ENCODE measurements at places on chromosomes 6 and 20.

GRCh38 chr20:58650181-58650775 lies 805 bp upstream of the STX16 start:
- peak; percentile 19 for DNase-seq

DNA sequence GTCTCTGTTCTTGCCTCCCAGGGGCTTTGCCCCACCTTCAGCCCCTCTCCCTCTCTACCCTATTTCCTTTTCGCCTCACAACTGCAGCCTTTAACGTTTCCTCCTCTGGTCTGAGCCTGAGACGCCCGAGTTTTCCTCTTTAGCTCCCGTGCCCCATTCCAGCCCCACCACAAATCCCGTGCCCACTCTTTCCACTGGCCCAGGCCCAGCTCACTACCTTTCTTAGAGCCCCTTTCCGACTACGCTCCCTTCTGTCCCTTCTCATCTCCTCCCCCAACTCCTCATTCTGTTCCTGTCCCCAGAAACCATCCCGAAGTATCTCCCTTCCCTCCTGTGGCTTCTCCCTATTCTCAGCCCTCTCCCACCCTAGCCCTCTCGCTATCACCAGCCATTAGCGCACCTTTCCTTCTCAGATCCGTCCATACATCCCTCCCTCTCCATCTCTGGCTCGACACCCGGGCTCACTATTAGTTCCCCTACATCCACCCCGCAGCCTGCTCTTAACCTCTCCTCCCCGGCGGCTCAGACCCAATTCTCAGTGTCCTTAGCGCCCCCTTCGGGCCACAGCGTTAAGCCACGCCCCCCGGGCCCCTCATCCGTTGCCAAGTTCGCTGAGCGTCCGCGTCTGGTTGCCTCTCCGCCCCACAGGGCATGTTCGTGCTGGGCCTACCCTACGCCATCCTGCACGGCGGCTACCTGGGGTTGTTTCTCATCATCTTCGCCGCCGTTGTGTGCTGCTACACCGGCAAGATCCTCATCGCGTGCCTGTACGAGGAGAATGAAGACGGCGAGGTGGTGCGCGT lies 2.7 kb downstream of the SLC32A1 start:
- peak; percentile 26 for DNase-seq

- DNase-seq: no peak
These were observed 44.9 kb upstream of the CRISP1 start for GRCh38 chr6:49911252-49911651.

- DNase-seq: no peak
These were observed 80.9 kb downstream of the HAO1 start for GRCh38 chr20:7859356-7859802.

DNA sequence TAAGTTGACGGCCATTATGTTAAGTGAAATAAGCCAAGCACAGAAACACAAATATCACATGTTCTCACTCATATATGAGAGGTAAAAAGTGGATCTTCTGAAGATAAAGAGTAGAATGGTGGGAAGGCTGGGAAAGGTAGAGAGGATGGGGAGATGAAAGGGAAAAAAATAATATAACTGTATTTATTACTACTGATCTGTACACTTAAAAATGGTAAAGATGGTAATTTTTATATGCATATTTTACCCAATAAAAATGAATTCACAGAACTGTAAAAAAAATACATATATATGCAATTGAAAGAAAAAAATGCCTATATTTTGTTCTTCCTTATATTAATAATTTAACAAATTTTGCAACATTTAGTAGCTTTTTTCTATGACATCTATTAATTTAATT lies 694.4 kb upstream of the MARCKS start:
- no peak for DNase-seq

DNA sequence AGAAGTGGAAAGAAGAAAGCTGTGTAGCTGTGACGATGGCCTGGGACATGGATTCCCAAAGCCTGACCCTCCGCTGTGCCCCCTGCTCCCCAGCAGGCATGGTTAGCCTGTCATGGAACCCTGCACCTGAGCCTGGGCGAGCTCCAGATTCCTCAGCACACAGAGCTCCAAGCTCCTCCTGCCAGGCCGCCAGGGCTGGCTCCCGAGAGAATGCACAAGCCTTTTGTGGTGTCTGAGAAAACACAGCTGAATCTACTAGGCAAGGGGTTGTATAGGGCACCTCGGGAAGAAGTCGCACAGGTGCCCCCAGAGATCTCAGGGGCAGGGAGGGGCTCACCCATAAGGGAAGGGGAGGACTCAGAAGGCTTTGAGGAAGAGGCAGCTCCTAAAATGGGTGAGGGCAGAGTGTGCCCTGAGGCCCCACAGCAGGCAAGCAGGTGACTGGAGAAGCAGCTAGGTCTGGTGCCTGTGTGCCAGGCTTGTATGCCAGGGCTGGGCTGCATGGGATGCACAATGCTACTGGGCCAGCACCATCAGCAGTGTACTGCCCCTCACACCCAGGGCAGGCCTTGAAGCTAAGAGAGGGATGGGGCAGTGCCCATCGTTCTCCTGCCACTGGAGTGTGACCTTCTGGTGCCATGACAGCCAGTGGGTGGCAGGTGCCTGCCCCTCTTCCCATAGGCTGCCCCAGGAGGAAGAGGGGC lies 64.3 kb upstream of the CD93 start:
- DNase-seq: no peak

DNA sequence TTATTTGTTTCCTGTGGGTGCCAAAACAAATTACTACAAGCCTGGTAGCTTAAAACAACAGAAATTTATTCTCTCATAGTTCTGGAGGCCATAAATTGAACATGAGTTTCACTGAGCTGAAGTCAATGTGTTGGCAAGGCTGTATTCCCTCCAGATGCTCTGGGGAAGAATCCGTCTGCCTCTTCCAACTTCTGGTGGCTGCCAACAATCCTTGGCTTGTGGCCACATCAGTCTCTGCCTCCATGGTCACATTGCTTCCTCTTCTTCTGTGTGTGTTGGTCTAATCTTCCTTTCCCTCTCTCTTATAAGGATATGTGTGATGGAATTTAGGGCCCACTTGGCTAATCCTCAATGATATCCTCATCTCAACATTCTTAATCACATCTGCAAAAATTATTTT lies 92.8 kb upstream of the EPB41L1 start:
- no peak for DNase-seq

GRCh38 chr20:54929191-54929590 lies 453.8 kb downstream of the DOK5 start:
- no peak for DNase-seq

- DNase-seq: no peak
These were observed 11.2 kb upstream of the SERPINB9 start for GRCh38 chr6:2914318-2914660.

DNA sequence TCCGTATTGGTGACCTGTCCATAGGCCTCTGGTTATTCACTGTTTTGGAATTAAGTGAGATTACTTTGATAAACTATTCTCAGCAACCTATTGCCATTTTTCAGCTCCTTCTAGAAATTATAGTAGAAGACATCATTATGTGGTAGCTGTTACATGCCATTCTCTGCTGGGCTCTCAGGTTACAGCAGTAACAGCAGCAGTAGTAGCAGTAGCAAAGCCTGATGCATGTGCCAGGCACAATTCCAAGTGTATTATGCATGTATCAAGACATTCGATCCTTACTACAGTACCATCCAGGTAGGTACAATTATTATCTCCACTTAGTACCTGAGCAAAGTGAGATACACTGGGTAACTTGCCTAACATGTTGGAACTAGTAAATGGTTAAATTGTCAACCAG lies 74.3 kb downstream of the RPS12 start:
- DNase-seq: no peak

- DNase-seq: no peak
These were observed 1.1 kb downstream of the AIG1 start for GRCh38 chr6:143061597-143062385.

GRCh38 chr6:107665382-107665781 lies 158.7 kb downstream of the SCML4 start:
- DNase-seq: no peak

DNA sequence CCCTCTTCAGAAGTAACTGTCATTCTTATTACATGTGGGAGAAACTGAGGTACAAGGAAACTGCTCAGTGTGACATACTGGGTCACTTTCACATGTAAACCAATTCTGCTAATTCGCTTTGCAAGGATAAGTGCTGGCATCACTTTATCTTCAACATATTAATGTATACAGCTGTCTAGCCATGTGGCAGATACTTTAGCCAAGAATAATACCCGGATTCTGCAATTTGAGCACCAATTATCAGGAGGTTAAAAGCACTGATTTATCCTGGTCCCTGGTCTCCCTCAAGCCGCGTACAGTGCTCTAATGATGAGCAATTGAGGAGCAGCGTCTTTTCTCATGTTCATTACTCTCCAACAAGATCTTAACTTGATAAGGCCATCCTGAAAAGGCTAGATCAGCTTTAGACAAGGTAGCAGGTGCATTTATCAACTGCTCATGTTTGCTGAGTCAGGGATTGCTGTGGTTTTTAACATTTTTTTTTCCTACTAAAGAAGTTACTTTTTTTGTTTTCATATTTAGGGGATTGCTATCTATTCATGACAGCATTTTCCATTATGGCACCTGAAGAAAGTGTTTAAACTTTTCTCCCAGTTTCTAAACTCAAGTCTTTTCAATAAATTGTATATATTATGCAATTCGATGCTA lies 1066.3 kb upstream of the MAP3K7 start:
- no peak for DNase-seq

- DNase-seq: no peak
These were observed 201.3 kb upstream of the SSTR4 start for GRCh38 chr20:22833851-22834250.

DNA sequence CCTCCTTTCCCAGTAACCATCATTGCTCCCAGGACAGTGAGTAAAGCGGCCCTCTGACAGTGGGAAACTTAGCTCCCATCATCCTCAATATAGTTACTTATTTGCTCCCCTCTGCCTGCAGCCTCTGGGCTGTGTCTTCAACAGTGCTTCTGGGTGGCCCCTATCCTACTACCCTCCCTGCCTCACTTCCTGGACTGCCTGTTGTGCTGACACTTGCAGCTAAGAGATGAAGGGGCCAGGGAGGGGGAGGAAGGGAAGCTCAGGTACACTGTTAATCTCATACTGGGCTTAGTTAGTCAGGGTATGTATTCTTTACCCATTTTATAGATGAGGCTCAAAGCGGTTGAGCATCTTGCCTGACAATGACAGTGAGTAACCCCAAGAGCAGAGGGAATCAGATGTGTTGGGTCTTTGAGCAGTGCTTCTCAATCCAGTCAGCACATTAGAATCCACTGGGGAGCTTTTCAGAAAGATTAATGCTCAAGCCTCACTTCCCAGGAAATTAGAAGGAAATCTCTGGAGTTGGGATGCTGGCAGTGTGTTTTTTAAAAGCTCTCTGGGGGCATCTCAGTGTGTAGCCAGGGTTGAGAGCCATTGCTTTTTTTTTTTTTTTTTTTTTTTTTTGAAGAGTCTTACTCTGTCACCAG lies 27.1 kb upstream of the KCNK5 start:
- no peak for DNase-seq

DNA sequence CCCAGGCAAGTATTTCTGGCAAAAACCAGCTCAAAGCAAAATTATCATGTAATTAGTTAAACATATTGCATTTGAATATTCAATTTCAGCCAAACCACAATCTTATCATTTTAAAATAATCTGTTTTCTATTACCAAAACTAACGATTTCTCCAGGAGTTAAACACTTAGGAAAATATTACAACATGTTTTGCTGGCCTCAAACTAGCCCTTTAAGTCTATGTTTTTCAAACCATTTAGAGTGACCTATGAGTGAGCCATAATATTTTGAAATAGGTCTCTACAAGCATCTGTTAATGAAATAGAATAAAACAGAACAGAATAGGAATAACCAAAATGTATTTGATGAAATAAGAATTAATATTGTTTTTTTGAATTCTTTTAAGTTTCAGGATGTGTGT lies 370.9 kb downstream of the COL12A1 start:
- no peak for DNase-seq

GRCh38 chr6:169023161-169023874 lies 230.3 kb downstream of the THBS2 start:
- no peak for DNase-seq

- peak; percentile 18 for DNase-seq
These were observed 632 bp downstream of the PCMT1 start for GRCh38 chr6:149750136-149750609.

DNA sequence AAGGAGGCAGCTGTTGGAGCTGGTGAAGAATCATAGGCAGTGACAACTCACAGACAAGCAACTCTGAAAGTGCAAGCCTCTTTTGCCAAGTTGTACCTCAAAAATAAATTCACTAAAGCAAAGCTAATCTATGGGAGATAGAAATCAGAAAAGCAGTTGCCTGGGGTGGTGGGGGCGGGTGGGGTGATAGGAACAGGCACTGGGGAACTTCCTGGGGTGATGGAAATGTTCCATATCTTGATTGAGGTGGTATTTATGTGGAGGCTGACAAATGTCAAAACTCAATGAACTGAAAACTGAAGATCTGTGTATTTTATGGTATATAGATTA lies 52.4 kb downstream of the ATP9A start:
- no peak for DNase-seq

Data from stimulated activated CD4-positive, alpha-beta T cell treated with anti-CD3 and anti-CD28 coated beads, TNF-alpha, amount 100 ng/mL, for 4 hours (primary cell).